ENCODE measurements at places on chromosomes 3 and 15.

DNA sequence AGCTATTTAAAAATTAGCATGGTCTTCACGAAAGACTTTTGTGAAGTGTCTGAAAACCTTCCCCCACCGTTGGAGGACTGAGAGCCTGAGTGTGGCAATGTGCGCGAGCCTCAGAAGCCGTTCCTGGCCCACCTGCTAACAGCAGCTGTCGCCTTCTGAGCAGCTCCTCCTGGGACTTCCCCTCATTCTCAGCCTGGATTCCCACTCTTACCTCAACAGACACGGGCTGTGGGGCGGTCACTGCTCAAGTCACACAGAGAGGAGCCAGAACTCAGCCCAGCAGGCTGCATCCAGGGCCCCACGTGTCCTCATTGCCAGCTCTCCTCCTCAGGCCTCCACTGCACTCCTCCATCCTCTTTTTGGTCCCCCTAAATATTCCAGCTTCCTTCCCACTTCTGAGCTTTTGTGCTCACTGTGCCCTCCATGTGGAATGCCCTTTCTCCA lies 7.8 kb downstream of the DNASE1L3 start:
- no peak for DNase-seq

GRCh38 chr3:127772827-127773751 lies 49.2 kb downstream of the MGLL start:
- DNase-seq = no peak

DNA sequence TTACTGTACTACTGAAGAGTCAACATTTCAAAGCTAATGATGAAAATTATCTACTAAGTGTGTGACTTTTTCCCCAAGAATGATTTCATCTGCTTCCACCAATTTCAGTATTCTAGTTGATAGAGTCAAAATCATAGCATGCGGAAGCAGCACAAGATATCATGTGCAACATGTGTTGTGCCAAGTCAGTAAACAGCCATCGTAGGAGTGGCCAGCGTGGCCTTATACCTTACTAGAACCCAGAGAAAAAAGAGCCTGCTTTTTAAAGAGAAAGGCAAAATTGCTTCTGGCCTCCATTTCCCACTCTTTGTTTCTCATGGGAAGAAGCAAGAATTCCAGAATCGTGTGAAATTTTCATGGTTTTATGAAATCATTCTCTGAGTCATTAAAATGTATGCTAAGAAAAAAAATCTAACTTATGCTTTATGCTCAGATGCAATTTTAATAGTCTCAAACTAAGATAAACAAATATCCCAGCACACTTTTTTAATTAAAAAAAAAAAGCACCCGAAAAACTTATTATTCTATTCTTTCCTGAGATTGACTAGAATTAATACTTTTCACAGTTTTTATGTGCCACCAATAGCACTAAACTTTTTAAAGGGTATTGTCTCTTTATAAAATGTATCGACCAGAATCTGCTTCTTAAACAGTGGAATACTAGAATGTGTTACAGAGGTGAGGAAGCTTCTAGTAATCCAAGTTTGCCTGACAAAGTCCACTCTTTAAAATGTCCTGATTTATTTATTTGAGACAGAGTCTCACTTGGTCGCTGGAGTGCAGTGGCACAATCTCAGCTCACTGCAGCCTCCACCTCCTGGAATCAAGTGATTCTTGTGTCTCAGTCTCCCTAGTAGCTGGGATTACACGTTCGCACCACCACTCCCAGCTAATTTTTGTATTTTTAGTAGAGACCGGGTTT lies 87.3 kb downstream of the MBNL1 start:
- no peak for DNase-seq

DNA sequence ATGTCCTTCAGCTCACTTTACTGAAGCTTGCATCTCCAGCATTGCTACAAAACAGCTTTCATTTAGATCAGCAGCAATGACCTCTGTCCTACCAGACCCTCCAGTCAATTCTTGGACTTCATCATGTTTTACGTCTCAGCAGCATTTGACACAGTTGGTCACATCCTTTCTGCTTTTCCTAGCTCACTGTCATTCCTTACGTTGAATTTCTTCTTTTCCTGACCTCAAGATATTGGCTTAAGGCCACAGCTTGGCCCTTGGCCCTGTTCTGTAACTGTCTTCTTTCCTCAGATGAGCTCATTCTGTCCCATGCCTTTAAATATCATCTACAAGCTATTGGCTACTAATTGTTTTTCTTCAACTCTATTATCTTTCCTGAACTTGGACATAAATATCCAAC lies 576.2 kb upstream of the KCNMB2 start:
- no peak for DNase-seq

DNA sequence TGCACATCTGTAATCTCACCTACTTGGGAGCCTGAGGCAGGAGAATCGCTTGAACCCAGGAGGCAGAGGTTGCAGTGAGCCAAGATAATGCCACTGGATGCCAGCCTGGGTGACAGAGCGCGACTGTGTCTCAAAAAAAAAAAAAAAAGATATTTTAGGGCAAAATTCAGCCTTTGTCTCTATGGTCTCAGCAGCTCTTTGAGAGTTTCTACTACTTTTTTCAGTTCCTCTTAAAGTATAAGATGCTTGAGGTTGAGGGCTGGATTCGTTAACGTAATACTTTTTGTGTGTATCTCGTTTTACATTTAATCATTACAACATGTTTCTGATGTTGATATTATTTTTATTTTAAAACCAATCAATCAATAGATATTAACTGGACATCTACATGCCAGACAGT lies 381.2 kb upstream of the TBL1XR1 start:
- DNase-seq = no peak

DNA sequence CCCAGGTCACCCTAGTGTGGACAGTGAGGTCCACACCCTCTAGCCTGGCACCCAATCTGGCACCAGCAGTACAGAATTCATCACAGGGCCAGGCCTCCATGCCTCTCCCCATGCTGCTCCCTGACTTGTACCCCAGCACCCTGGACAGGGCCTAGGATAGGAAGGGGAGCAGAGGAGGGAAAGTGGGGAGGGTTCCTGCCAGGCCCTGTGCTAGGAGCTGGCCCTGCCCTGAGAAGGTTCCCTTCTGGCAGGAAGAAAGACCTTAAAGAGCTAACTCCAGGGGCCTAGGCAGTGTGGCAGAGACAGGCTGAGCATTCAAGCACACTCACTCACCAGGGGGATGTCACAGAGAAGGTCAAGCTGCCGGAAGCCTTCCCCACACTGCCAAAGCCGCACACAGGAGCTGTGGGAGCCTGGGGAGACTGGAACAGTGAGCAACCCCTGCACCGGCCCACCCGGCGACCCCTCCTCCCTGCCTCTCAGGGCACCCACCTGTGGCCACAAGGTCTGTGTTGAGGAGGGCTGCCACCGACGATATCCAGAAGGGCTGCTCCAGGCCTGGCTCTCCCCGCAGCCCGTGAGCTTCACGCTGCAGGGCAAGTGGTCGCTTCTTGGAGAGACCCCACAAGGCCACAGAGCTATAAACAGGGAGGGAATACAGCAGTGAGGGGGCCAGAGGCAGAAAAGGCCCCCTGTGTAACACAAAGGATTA lies 7.4 kb downstream of the RRP9 start:
- DNase-seq = no peak

DNA sequence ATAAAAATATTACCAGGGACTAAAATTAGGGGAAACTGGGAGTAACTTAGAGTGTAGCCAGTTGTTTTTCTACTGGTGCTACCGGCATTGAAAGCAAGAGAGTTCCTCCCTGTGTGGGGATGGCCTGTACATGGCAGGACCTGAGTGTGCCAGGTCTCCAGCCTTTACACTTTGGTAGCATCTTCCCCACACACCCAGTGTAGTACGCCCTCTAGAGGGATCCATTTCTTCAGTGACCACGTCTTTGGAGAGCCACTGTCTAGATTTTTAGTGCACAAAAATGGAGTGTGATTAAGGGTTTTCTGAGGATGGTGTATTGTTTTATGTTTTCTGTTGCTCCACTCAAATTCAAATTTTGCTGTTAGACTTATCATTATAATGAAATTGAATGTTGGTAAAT lies 507.0 kb upstream of the TPRG1 start:
- peak; percentile 20 for DNase-seq

- no peak for DNase-seq
These were observed 78.7 kb downstream of the TMEM266 start for GRCh38 chr15:76138436-76138835.

DNA sequence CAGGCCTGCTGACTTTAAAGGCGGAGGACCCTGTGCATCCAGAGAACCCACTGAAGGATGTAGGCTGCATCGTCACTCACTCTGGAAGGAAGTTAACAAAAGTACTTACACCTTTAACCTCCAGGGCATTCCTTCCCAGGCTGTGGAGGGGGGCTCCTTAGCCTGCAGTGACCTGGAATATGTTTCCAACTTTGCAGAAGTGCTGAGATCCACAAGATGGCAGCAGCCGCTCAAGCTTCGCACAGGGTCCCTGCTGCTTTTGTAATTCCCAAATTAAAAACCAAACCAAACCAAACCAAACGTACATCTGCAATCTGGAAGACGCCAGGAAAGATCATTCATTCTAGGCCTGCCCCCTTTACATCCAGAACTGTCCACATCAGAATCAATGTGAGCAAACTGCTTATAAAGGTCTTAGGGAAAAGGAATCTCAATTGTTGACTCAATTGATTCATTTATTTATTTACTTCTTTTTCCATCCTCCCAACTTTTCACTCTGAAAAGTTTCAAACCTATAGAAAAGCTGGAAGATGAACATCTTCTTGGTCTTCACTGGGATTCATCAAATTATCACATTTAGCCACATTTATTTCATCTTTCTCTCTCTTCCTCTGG lies 70.5 kb upstream of the KLHL25 start:
- peak; percentile 13 for DNase-seq

DNA sequence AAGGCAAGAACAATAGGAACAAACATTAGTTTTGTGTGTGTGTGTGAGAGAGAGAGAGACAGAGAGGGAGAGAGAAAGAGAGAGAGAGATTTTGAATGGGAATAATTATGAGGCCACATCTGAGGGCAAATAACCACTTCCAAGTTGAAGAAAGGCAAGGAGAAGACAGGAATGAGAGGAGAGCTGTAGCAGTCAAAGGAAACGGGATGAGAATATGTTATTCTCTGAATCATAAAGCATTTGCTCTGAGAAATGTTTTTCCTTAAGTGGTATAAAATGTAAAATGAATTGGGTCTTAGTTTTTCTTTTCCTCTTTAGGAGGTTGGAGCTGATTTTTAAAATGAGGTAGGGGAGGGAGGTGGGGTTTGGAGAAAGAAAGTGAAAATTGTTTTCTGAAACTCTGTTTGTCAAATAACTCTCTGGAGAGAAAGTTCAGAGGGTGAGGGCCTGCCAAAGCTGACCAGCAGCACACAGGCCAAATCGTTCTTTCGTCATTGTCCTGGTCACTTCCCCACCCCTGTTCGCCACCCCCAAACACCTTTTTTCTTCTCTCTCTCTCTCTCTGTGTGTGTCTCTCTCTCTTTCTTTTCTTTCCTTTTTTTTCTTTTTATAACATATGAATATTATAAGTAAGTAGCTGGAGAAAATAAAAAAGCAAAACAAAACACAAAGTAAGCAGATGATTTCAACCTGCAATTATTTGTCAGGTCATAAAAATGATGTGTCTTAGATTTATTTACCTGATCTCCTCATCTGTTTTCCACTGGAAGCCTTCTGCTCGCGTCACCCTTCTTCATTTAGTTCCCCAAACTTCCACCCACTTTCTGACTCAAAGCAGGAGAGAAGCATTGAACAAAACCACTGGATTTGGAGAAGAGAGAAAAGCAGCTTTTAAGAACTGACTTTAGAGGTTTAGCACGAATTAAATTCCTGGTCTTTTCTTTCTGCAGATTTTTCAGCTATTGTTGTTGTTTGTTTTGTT lies 110.6 kb downstream of the LPP start:
- DNase-seq = no peak
